Stimulated activated CD4-positive, alpha-beta T cell treated with anti-CD3 and anti-CD28 coated beads, Interleukin-4, amount 100 ng/mL, for 48 hours (primary cell): ENCODE measurements at places on chromosomes 3 and 15.
A peak's percentile ranks its signal among the peaks of the same experiment; 100 is the strongest.

DNA sequence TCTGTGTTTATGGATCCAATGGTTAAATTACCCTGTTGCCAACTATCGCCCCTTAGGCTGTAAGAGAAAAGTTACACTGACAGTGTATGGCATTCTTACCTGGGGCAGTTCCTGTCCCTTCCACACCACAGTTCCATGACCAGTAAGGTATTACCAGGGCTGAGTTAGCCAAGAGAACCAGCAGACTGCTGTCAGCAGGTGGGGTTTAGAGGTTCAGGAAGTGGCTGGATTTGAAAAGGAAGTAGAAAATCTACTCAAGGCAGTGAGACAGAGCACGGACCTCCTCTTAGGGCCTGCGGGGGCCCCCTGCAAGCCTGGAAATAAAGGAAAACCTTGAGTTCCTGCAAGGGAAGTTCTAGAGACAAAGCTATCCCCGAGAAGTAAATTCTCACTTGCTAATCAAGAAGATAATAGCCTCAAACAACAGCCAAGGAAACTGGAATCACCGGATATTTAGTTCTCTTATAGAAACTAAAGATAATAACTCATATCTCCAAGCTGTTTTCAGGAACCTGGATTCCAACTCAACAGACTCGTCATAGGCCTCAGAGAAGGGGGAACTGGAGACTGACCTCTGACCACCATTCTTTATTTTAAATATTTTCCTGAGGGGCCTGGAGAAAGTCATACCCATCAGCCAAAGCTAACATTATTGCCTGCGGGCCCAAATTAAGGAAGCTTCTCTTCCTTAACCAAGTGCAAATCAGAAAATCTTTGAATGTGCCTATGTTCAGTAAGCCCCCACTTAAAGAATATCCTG is 161.7 kb downstream of the ANXA2 start:
- no peak for DNase-seq

DNA sequence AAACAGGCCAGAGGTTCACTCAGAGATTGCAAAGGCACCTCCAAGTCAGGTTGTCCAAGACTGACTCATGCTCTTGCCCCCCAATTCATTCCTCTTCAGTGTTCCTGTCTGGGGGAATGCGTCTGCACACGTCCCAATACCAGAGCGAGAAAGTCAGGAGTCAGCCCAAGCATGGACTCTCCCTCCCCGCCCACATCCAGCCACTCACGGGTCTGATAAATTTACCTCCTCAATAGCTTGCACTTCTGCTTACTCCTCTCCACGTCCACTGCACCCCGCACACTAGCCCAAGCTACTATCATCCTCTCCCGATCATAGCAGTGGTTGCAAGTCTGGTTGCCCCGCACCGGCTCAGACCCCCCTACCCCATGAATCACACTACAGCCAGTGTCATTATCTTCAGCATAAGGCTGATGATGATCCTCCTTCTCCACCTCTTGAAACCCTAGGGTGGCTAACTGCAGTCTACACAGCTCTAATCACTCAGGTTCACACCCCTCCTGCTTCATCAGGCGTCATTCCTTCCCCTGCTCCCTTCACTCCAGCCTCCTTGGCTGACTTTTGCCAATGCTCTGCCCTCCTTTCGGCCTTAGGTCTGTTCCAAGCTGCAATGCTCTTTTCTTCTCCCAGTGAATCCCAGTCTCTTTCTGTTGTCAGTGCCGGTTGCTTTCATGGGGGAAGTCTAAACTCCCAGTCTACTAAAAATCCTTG is 27.6 kb upstream of the MYO1E start:
- no peak for DNase-seq

DNA sequence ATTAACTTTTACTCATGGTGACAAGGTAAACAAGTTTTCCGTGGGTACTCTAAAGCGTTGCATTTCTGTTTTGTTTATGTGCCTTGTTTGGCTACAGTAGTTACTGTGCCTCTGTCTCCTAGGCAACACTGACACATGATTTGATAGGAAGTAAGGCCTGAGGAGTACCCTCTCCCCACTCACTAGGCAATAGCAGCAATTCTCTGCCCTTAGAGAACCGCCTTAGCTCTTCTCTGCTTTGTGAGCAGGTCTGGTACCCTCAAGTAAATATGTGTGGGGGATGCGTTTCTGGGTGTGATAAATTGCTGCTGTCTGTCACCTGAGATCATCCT is at the start of gene IL5RA:
TSS of gene IL5RA (minus strand) at position 76 of the 332 bp plus-strand sequence. CDS start 5,390 bp downstream, outside the sequence.
- DNase-seq: no peak

DNA sequence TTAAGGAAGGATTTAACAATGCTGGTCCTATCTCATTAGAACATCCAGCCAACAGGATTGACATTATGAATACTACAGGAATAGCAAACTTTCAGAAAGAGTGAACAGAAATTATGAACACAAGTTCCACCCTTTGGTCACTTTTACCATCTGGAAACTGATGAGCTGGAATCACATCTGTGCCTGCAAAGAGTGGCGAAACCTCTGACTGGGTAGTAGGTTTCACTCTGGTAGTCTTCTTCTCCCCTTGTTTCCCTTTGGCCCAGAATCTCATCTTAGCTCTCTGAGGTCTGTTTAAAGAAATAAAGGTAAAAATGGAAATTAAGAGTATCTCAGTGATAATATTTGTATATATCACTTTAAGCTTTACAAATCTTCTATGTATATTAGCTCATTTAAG is 73.1 kb downstream of the NR2E3 start:
- DNase-seq: no peak

GRCh38 chr15:67109141-67110034 is 44.0 kb downstream of the SMAD3 start:
- no peak for DNase-seq

DNA sequence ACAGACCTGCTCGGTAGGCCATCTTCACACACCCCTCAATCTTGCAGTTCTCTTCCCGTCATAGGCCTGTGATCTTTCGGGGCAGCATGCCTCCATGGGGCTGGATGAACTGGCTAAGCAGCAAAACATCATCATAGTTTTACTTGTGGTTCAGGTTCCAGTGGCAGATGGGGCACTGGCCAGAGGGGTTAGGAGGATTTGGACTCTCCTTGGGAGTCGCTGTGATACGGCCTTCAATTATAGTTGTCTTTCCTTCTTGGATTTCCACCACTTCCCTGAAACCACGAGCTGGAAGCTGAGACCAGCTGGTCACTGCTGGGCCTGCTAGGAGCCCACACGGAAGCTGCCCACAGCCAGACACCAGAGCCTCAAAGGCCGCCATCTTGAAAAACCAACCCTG is 15.7 kb downstream of the ZNF589 start:
- DNase-seq: no peak

- DNase-seq: no peak
Observed at GRCh38 chr3:190073264-190074008, 47.3 kb downstream of the P3H2 start.

DNA sequence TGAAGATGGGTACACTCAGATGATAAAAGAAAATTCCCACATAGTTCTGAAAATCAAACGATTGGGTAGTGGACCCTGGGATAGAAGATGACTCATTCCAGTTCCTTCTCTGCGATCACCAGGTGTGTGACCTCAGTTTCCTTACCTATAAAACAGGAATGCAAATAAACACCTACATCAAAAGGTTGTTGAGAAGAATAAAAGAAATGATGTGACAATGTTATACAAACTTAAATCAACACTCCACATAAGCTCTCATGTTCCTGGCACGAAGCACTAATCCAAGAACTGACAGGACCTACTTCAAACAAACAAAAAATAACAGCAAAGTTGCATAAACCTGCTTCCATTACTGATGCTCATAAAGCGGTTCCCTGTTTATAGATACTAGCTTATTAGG is 69.2 kb downstream of the RORA start:
- DNase-seq: no peak

GRCh38 chr3:16236856-16237393 is 27.8 kb downstream of the DPH3 start:
- no peak for DNase-seq

DNA sequence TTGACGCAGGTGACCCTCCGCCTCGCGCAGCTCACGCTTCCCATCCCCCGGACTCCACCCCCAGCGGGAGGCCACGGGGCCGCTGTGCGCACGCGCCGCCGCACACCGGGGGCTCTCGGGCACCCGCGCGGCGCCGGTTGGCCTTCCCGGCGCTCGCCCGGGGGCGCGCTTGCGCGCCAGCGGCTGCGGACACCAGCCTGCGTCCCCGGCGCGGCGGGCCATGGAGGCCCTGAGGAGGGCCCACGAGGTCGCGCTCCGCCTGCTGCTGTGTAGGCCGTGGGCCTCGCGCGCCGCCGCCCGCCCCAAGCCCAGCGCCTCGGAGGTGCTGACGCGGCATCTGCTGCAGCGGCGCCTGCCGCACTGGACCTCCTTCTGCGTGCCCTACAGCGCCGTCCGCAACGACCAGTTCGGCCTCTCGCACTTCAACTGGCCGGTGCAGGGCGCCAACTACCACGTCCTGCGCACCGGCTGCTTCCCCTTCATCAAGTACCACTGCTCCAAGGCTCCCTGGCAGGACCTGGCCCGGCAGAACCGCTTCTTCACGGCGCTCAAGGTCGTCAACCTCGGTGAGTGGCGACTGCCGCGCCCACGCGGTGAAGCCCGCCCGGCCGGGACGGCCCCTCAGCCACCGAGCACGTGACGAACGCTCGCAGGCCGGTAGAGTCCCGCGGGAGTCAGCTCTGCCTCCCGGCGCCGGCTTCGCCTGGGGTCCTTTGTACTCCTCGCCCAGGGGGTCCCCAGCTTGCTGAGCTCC is at the start of gene C15orf61:
TSS of gene C15orf61 (plus strand) at position 103 of the 754 bp plus-strand sequence. CDS start at position 221, 118 bp downstream.
- DNase-seq: peak; percentile 78

DNA sequence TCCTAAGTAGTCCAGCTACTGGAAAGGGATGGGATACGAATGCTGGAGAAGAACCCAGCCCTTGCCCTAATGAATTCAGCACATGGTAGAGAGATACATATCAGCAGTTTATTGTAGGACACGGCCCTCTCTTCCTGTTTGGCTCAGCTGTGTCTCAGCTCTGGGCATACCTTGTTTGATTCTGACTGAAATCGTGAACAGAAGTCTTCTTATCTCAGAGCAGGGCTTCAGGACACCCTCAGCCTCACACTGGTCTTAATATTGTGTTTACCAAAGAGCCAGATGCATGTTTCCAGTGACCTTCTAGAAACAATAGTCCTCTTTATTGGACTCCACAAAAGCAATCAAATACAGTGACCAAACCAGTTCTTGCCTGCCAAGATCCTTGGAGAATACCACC is 54.7 kb downstream of the FAM174B start:
- no peak for DNase-seq

- no peak for DNase-seq
Observed at GRCh38 chr3:180416111-180416594, 185.8 kb upstream of the TTC14 start.
